ENCODE measurements at places on chromosomes 4 and X.
A peak's percentile ranks its signal among the peaks of the same experiment; 100 is the strongest.

- no peak for DNase-seq
Observed at GRCh38 chr4:110487873-110488272, 11.9 kb downstream of the ENPEP start.

DNA sequence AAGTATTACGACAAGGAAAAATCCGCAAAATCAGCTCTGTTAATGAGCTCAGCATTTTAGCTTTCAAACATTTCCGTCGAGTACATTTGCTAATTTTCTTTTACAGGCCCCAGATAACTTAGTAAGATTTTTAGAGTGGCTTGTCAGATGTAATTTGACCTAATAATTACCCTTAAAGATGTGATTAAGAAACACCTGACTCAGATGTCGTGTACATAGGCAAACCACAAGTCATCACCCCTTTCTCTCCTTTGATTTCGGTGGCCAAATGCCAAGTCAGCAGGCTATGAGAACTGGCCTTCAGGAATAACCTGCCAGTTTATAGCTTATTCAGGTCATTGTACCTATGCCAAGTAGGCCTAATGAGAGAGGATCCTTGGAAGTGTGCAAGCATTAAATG, 369.6 kb downstream of the PCDH7 start:
- DNase-seq, result no peak

GRCh38 chr4:158202481-158202880, 7.8 kb upstream of the TMEM144 start:
- no peak for DNase-seq

- no peak for DNase-seq
Observed at GRCh38 chr4:45215976-45216542, 489.7 kb upstream of the GNPDA2 start.

- no peak for DNase-seq
Observed at GRCh38 chrX:69229436-69229835, 64.2 kb upstream of the PJA1 start.

- DNase-seq, result no peak
Observed at GRCh38 chr4:5515646-5516045, 192.7 kb downstream of the EVC2 start.

DNA sequence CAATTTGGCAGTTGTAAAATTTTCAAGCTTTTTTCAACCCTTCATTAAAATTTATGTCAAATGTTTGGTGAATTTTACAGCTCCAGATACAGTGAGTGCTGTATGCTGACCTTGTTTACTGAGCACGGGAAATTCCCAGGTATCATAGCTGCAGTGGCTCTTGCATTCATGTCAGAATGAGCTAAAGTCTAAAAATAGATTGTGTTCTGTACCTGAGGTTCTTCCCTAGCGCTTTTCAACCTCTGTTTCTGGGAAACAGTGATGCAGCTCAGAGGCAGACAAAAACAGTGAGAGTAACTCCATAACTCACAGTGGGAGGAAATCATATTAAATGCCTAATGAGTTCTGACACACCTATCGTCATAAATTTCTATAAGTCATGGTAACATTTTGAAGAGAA, 393.8 kb upstream of the GNPDA2 start:
- peak; percentile 0 for DNase-seq

GRCh38 chrX:38880296-38880854, 79.1 kb downstream of the MID1IP1 start:
- no peak for DNase-seq

GRCh38 chrX:33721927-33722326, 410.2 kb downstream of the FAM47A start:
- DNase-seq, result no peak

GRCh38 chrX:132004728-132005127, 18.4 kb upstream of the STK26 start:
- DNase-seq, result no peak

DNA sequence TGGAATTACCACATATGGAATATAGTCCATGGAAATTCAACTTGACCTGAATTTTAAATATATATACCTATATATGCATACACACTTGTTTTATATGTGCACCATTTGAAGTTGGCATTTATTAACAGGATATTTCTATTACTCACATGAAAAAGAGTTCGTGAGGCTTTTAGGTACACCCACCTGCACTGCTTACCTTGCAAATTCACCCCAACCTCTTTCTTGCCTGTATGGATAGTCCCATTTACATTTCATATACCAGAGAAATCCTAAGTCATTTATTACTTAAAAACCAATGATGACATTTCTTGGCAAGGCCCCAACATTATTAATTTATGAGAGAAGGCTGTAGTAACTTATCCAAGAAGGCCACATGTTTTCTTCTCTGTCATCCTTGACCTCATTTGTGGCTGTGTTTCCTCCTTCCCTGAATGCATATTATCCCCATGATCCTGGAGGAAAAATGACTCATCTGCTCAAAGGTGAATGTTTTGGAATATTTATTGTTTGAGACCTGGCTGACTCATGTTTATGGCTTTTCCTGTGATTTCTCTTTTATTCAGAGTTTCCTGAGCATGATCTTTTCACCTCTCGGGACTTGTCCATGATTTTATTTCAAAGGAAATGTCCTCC, 62.2 kb upstream of the FAM241A start:
- no peak for DNase-seq

- DNase-seq, result no peak
Observed at GRCh38 chr4:32133734-32134133, 1413.6 kb downstream of the PCDH7 start.

GRCh38 chr4:142318280-142318679, 527.8 kb downstream of the INPP4B start:
- no peak for DNase-seq

GRCh38 chr4:149166365-149166764, 649.3 kb downstream of the IQCM start:
- no peak for DNase-seq

DNA sequence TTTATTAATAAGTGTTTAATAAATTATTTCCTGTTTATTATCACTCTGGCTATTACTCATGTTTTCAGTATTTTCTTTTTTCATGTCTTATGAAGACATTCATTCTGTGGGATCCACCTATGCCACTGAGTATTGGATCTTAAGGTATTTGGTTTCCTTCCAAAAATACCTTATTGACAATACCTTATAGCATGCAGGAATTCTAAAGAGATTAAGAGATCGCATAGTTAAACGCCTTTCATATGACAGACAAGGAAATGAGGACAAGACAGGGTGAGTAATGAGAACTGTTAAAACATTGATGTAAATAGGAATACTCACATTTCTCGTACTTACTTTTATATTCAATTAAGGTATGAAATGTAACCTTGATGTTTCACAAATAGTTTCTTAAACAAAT, 38.2 kb upstream of the TMPRSS11B start:
- no peak for DNase-seq

- no peak for DNase-seq
Observed at GRCh38 chr4:16157609-16158503, 68.4 kb downstream of the TAPT1 start.

GRCh38 chr4:41455206-41455605, 82.8 kb upstream of the LIMCH1 start:
- no peak for DNase-seq

- DNase-seq, result no peak
Observed at GRCh38 chr4:163485589-163485988, 8.9 kb upstream of the TMA16 start.

Data from hypothalamus (tissue), 51 donors.